Effector CD8-positive, alpha-beta T cell (primary cell): ENCODE measurements at places on chromosomes 3 and 15.

DNA sequence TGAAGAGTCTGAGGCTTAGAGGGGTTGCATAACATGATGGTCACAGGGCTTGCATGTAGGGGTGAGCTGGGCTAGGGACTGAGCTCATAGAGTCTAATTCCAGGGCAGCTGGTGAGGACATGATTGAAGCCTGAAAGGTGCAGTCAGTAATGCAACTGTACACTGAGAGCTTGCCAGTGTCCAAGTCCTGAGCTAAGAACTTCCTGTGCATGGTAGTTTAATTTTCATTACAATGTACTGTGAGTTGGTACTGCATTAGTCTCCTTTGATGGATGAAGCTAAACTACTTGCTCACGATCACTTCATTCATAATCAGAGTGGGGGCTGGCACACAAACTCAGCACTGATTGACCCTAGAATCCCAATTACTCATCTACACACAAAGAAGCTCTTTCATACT lies 156.4 kb upstream of the CRBN start:
- no peak for DNase-seq

- DNase-seq = peak; percentile 1
These were observed at the start of gene SOX2 for GRCh38 chr3:181711325-181712135. Gene SOX2, plus strand, starts transcription at chr3:181711925. Its CDS starts 436 bp downstream, at chr3:181712361.

DNA sequence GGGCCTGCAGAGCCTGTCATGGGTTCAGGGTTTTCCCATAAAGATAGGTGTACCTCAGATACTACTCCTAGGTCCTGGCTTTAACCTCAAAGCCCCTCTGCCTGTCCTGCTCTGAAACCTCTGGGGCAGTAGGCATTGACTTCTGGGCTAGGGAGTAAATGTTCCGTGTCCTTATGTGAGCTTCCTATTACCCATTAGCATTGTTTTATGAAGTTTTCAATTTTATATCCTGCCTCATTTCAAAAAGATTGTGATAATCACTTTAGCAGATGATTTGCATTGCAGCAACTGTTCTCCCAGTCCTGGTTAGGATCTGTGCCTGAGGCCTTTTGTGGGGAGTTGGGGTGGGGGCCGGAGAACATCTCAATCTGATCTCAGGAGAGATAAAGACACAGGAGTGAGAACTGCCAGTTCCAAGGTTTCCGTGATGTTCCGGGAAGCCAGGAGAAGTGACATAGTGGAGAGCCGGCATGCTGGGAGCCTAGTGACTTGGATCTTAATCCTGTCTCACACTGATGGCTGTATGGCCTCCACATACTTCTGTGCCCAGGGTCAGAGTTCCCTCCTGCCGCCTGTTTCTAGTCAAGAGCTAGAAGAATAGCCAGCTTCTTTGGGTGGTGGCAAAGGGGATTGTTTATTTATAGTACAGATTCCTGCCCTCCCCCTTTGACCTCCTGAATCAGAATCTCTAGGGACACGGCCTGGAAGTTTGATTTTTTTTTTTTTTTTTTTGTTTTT lies 10.6 kb downstream of the TPM1 start:
- DNase-seq = no peak

- no peak for DNase-seq
These were observed 693.7 kb downstream of the MCTP2 start for GRCh38 chr15:94924971-94925598.

GRCh38 chr3:136624894-136625815 lies 127.0 kb downstream of the STAG1 start:
- DNase-seq = no peak

GRCh38 chr3:152021951-152022461 lies 148.6 kb downstream of the SUCNR1 start:
- no peak for DNase-seq

GRCh38 chr3:46960081-46960701 lies 16.4 kb downstream of the CCDC12 start:
- DNase-seq = no peak

GRCh38 chr15:79307251-79307650 lies 3.7 kb upstream of the TMED3 start:
- no peak for DNase-seq

- no peak for DNase-seq
These were observed 29.9 kb downstream of the SLC28A1 start for GRCh38 chr15:84914351-84914750.

DNA sequence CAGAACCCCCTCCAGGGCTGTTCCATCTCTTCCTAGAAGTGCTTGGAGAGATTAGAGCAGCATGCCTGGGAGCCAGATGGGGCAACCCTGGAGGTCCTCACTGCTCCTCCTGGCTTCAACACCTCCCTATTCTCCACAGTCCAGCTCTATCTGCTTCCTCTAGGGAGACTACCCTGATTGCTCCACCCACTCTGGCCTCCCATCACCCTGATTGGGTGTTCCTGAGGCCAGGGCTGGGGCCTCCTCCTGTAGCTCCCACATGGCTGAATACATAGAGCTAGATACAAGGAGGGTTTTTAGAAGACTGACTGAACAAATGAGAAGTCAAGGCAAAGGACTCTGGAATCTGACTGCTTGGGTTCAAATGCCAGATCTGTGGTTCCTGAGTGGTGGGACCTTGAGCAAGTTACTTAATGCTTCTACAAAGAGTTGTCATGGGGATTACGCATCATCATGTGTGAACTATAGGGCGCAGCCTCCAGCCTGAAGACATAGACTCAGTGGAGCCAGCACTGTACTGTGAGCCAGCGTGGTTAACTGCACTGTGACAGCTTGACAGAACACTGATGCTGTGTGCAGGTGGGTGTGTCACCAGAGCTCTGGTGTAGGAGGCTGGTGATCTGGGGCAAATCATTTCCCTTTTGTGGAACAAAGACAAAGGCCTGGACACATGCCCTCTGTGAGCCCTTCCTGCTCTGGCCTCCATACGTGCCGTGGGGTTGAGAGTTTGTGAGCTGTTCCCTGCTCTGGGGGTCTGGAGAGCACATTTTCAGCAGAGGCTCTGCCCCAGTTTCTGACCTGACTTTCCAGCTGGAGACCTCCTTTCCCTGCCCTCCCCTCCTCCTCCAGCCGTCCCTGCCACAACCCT lies 74.8 kb downstream of the SCN5A start:
- DNase-seq = no peak

GRCh38 chr3:22632536-22632935 lies 570.6 kb upstream of the UBE2E2 start:
- DNase-seq = no peak

- no peak for DNase-seq
These were observed 11.1 kb downstream of the CAPN7 start for GRCh38 chr3:15217011-15217671.

GRCh38 chr3:120093119-120093910 lies 932 bp downstream of the GSK3B start:
- DNase-seq = no peak

GRCh38 chr3:192947421-192947820 lies 29.8 kb upstream of the MB21D2 start:
- no peak for DNase-seq

DNA sequence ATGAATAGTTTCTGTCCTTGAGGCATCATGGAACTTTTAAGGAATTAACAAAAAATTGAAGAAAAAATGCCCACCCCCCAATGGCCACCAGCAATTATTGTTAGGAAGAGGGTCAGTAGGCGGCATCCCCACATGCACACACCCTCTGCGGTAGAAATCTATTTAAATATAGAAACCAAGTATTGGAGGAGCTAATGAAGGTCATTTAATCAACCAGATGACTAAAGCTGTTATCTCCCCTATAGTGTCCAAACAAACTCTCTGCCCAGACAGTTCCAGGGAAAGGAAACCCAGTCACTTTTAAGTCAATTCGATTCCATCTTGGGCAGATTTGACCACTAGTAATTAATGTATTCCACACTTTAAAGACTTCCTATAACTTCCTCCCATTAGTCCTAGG lies 47.1 kb downstream of the DGKG start:
- no peak for DNase-seq

DNA sequence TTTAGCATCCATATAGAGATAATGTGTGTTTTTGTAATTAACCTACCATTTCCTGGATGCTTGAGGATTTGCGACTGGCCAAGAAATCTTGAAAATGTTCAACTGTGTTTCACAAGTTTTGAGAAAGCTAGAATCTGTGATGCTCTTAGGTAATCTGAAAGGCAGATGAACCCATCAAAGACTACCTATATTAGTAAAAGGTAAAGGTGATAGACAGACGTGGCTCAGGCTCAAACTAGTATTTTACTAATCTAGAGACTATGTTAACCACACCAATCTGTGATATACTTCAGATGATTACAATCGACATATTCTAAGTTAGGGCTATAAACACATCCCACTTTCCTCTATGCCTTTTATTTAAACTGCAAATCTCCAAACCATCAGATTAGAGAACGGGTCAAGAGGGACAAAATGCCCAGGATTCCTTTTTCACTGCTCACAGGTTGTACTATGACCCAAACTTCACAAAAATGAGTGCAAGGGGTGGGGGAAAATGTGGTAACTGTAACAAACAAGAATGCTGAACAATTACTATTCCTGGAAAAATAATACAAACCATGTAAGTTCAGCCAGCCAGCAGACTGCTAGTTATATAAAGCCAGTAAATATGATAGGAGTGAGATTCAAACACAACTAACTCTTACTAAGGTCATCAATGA lies 295.1 kb downstream of the FOXP1 start:
- no peak for DNase-seq

- DNase-seq = no peak
These were observed 269.7 kb downstream of the XXYLT1 start for GRCh38 chr3:195001261-195001660.
